ENCODE measurements at places on chromosomes 4 and X.
A peak's percentile ranks its signal among the peaks of the same experiment; 100 is the strongest.

- no peak for DNase-seq
These were observed 52.6 kb upstream of the SOD3 start for GRCh38 chr4:24742773-24743172.

GRCh38 chr4:38211885-38212284 lies 251.7 kb downstream of the PTTG2 start:
- DNase-seq = no peak

DNA sequence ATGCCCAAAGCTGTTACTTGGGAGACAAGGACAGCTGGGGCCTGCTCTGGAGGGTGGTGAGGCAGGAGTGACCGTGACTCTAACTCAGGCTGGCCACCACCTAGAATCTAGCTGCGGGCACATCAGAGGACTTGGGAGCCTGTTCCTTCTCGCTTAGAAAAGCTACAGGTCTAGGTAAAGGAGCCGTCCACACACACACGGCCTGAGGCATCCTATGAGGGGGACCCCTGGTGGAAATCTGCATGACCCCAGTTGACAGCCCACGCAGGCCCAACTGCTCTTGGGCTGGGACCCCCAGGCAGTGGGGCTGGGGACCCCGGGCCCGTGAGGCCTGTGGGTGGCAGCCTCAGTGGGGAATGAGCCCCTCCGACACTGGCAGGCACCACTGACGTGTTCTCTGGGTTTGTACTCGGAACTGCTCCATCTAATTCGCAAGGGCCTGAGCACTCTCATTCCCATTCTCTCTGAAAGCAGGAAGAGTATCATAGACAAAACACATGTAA lies 75.6 kb downstream of the ACOX3 start:
- DNase-seq = no peak

DNA sequence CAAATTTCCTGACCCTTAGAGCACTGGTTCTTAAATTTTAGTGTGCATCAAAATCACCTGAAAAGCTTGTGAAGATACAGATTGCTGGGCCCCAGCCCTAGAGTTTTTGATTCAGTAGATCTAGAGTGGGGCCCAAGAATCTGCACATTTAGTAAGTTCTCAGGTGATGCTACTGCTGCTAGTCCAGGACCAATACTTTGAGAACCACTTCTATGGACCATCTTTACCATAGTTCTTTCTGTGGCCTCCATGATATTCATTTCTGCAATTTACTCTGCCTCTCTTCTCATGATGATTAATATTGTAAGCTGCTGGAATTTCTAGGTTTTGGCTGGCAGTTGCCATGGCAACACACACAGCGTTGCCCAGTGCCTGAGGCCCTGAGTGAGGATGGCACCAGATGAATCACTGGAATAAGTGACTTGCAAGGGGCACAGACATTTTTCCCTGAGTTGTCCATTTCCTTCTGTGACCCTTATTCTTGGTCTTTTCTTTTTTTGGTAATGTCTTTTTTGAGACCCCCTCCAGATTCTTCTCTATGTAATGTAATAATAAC lies 83.6 kb downstream of the PPP1R2C start:
- no peak for DNase-seq

- no peak for DNase-seq
These were observed 83.3 kb upstream of the PAQR3 start for GRCh38 chr4:79022529-79022928.

DNA sequence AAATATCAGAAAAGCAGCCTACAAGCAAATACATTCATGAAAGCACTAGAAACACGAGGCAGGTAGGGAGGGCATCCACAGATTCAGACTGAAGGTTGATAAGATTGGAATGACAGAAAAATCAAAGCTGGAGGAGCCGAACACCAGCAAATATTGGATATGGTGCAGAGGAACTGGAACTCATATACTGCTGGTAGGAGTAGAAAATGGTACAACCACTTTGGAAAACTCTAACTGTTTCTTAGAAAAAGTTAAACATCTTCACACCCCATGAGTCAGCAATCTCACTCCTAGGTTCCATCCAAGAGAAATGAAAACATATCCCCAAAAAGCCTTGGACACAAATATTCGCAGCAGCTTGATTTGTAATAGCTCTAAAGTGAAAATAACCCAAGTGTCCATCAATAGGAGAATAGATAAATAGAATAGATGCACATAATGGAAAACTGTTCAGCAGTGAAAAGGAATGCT lies 27.1 kb downstream of the CD99L2 start:
- DNase-seq = no peak

DNA sequence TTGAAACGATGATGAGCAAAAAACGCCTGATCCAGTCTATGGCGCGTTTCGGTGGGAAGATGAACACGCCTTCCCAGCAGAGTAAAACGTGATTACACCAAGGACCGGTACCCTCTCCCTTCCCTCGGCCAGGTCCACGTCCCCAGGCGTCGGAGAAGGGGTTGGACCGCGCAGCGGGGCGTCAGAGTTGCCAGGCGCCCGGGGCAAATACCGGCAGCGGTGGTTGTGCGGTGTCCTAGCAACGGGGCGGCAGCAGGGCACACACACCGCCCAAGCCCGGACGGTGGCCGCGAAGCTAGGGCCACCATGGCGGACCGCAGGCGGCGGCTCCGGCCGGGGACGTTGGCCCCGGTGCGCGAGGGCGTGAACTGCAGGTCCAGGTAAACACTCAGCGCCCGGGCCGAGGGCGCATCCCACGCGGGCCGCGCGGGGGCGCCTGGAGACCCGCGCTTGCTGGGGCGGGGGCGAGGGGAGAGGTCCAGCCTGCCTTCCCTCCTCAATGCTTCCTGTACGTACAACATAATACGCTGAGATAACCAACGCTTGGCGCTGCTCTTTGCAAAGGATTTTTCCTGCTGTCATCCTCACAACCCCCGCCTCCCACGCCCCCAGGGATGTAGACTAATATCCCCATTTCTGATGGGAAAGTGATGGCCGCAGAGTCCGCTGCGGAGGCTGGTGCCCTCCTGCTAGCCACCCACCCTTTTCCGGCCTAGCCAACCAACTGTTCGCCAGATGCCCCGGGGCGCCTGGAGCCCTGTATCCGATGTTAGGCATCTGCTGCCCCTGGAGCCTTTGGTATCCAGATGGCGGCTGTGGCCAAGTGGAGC lies at the start of gene FAM47E:
Gene FAM47E (plus strand): TSS at position 281 of the 830 bp plus-strand sequence. CDS start 26 bp downstream, at position 307.
- no peak for DNase-seq

DNA sequence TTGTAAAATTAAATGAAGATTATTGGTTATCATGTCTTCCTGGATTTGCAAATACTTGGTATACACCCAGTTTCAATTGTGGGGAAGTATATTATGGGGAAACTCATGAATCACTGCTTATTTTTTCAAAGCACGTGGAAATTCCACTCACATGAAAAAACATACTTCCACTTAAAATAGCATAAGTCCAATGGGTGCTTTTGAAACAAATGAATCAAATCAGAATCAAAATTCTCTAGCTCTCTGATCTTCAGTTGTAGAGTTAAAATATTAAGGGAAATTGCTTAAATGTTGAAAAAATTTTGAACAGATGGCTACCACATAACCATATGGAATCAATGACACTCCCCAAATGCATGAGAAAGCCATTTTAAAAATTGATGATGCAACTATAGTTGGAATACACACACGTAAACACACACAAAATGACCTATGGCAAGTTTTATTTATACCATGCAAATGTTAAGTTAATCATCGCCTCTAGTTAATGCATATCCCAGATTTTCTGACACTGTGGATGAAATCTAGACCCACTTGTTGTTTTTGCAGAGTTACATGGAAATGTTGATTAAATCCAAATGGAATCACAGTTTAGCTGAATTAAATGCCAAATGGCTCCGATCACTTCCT lies 93.2 kb downstream of the ARSF start:
- DNase-seq = no peak

- no peak for DNase-seq
These were observed 288.6 kb downstream of the NAF1 start for GRCh38 chr4:162878096-162878495.

DNA sequence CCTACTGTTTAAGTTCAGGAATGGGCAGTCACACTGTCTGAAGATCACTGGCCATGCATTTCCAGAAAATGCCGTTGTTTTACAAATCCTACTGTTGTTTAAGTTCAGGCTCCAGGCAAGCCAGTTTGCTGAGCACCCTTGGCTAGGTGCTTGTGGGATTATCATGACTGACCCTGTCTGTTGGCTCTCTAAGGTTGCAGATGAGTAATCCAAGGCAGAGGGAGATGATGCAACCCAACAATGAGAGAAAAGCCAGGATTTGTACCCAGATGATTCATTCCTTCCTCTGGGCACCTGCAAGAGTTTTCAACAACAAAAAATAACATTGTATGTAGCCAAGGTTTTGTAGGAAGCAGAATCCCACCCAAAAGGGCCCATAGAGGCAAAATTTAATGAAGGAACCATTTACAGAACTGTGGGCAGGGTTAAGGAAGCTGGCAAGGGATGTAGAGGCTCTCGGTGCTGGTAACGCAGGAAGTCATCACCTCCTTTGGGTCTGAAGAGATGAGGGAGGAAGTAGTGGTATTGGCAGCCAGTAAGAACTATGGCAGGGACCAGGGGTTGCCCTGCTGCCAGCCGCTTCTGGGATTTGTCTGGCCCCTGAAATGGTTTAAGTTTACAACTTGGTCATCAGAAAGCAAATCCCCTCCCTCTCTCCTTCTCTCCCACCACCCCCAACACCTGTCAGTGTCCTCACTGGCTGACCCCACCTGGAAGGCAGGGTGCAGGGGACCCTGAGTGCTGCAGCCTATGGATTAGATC lies 54.8 kb downstream of the MSX1 start:
- DNase-seq = no peak

DNA sequence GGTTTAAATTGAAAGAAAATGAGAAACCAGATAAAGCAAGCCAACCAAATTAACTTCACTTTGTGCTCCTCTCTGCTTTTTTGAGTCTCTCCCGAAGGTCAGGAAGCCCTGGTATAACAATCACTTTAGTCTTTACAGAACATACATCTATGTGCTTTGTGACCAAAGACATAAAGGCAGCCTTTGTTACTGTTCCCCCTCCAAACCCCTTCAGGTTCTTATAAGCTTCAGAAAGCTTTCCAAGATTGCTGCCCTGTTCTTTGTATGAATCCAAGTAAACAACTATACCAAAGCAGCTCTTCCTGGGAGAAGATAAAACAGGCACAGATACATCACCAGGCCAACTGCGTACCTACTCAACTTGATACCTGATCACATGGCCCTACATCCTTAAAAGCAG lies 28.7 kb downstream of the RLIM start:
- DNase-seq = no peak

DNA sequence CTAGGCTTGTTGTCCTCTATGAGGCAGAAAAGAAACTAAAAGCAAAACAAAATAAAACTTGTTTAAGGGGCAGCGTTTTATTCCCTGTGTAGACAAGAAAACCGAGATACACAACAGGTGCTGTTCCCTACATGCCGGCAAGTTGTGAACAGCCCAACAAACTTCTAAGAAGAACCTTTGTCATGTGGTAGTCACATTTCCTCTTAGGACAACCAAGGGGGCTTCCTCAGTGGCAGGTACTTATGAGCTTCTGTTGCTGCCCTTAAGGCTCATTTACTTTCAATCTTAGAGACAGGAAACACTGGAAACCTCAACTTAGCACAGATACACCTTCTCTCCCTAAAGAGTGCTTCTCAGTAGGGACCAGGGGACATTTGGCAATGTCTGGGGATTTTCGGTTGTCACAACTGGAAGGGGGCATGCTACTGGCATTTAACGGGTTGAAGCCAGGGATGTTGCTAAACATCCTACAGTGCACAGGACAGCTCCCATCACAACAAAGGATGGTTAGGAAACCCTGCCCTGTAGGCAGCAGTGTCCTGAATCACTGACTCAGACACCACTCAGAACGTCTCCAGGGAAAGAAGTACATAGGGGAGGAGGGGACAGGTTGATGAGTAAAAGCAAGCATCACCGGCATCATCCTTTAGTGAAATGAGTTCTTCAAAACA lies 111.0 kb downstream of the ASB9 start:
- DNase-seq = no peak

GRCh38 chrX:151396825-151397740 lies at the start of gene VMA21:
VMA21 (plus strand) TSS chrX:151397206; CDS start chrX:151397309, 103 bp downstream.
- peak; percentile 54 for DNase-seq

DNA sequence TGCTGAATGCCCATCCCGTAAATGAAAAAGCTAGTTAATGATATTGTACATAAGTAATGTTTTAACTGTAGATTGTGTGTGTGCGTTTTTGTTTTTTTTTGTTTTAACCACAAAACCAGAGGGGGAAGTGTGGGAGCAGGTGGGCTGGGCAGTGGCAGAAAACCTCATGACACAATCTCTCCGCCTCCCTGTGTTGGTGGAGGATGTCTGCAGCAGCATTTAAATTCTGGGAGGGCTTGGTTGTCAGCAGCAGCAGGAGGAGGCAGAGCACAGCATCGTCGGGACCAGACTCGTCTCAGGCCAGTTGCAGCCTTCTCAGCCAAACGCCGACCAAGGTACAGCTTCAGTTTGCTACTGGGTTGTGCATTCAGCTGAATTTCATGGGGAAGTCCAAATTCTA lies at the start of gene SPP1:
Gene SPP1 (plus strand): TSS at position 249 of the 400 bp plus-strand sequence. CDS start 1,182 bp downstream, outside the sequence.
- no peak for DNase-seq

GRCh38 chr4:74018116-74018515 lies 19.6 kb upstream of the CXCL5 start:
- no peak for DNase-seq

DNA sequence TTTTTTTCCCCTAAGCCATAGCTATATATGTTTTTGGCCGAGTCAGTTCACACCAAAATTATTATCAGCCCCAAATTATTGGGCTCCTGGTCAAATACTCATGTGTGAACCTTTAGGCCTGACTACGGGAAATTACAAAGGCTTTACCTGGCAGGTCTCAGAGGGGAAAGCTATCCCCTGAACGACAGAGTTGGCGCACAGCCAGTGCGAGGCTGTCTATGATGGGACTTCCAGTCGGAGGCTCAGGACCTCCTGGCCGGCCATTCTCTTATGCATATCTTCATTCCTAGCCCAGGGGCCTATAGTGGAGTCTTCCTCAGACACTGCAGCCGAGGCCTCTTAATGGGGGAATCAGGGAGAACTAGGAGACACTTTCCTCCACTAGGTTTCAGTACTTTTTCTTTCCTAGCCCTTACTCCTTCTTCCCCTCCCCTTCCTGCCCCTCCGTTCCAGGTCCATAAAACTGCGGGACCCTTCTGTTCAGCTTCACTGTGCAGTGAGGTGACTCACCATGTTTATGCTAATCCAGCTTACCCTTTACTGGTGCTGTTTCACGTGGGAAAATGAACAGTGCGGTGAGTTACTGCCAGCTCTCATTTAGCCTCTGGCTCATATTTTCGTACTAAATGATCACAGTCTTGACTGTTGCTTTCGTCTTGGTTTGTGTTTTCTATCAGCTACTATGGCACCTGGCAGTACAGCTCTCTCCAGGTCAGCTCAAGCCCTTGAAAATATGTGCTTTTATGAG lies 533.9 kb downstream of the FSTL5 start:
- DNase-seq = no peak

Data from GM18507 (cell line).